ENCODE measurements at places on chromosomes 1 and 21.
A peak's percentile ranks its signal among the peaks of the same experiment; 100 is the strongest.

GRCh38 chr1:46341222-46342083 is 846 bp downstream of the NSUN4 start:
- no peak for DNase-seq

GRCh38 chr1:239228451-239228850 is 157.9 kb upstream of the CHRM3 start:
- DNase-seq, result no peak

GRCh38 chr21:44817914-44818639 is at the start of gene SUMO3:
Gene SUMO3, minus strand, starts transcription at chr21:44818062. Its CDS starts 94 bp downstream, at chr21:44817968.
- DNase-seq, result peak; percentile 94

DNA sequence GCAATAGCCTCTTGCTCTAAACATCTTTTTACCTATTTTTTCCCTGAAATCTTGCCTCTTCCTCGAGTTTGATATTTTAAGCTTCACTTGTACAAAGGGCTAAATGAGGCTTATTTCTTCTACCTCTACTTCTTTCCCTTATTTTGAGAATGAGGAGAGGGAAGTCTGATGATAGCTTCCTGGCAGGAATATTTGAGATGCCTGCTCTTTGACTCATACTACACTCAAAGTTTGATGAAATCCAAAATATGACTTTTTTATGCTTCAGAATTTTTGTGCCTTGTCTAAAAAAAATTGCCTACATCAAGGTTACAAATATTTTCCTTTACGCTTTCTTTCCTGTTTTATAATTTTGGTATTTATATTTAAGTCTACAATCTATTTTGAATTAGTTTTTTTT is 624.4 kb upstream of the PLXNA2 start:
- DNase-seq, result no peak

DNA sequence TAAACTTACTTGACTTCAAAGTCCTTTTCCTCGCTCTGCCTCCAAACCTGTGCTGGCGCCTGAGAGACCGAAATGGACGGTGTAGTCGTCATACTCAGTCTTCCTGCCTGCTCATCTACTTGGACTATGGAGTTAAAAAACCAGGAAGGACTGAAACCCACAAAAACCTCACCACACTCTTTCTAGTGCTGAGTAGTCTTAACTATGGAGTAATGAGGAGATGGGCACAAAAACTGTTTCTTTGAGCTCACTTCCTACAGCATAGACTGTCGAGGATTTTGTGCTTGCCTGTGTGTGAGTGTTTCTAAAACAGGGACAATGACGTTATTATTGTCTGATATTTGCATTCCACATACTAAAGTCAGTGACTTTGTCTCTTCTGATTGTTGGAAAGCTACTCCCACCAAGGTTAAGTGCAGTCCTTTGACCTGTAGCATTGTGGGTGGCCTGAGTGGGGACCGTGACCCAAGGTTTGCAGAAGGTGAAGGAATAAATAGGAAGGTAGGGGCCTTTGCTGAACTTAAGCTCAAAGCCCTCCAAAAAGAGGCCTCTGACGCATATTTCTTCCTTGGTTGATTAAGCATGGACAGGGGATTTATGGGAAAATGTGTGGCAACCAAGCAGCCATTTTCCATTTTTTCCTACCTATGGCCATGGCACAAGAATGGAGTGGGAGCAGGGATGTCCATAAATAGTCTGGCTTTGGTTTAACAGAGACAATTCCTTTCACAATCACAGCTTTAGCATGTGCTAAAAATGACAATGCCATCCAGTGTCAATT is 109.6 kb downstream of the ZBTB18 start:
- no peak for DNase-seq

- DNase-seq, result no peak
These were observed 10.1 kb downstream of the JMJD4 start for GRCh38 chr1:227725046-227725445.

- no peak for DNase-seq
These were observed 756.0 kb upstream of the ADGRL2 start for GRCh38 chr1:81044708-81045107.

- DNase-seq, result no peak
These were observed 82.6 kb downstream of the TOMM20 start for GRCh38 chr1:235045921-235046601.

GRCh38 chr1:176122282-176122681 is 84.8 kb downstream of the COP1 start:
- no peak for DNase-seq

DNA sequence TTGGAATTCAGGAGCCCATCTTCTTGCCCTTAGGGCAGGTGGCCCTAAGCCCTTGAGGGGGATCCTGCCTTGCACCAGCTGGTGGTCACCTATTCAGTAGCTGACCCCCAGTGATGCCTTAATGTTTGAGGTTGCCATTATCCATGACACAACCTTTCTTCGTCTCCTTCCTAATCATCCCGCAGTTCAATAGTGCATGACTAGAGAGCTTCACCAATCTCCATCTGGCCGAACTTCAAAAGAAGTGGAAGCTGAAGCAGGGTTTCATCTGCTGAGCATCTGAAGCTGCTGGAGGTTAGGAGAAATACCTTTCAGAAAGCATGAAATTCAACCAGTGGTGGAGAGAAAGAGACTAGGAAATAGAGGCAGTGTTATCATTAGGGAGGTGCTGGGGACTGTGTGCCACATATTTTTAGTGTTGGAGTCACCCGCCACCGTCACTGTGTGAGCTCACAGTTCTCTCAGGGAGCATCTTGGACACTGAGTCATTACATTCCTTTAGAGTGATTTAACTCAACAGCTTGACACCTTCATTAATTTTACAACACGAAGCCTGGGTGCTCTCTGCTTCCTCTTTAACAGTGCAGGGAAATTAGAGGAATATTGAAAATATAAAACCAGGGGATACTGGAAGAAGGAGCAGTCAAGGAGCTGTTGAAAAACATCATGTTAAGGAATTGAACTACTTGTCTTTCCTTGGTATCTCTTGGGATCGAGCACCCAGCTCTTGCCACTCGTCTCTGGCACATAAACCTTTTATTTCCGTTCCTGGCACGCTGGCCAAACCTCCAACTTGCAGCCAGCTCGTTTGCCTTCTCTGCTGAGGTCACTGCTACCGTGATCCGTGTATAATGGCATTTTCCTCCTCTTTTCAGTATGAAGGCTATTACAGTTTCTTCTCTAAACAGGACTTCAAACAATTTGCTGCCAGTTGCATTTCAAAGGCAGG is 53.6 kb downstream of the PEX14 start:
- DNase-seq, result peak; percentile 57

DNA sequence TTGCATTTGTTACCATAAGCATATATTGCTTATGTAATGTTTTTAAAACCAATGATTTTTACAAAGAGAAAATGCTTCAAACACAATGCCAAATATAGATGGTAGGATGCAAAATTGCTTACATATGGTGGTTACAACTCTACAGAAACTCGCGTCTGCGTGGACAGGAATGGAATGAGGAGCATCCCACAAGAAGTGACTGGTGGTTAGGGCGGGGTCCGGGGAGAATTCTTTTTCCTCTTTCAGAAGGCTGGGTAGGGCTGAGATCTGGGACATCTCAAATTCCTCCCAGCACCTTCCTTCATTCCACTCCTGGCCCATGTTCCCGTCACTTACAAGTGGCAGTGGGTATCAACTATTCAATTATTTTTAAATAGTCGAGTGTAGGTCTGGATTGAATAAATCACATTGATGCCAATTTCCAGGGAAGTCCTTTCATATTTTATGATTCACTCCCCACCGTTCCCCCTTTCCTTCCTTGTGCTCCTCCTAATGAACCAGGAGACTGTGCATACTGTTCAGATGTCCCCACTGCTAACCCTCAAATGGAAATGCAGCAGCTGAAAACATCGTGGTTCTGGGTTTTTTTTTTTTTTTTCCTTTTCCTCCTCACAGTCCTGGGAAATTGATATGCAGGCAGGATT is 174.5 kb upstream of the POU3F1 start:
- no peak for DNase-seq

DNA sequence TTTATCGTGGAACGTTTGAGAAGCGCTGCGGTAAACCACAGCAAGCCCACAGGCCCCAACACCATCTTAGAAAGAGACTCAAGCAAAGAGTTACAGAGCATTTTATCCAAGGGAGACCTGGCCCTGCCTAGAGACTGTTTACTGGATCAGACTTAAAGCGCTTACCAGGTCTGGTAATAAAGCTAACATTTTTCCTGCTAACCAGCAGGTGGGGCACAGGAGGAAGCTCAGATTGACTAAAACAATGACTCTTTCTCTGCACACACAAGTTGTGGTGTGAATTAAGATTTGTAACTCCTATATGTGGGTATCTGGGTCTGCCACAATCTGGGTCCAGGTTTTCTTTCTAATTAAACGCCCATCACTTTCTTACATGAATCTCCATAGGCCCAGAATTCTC is 136.5 kb upstream of the ETS2 start:
- no peak for DNase-seq

DNA sequence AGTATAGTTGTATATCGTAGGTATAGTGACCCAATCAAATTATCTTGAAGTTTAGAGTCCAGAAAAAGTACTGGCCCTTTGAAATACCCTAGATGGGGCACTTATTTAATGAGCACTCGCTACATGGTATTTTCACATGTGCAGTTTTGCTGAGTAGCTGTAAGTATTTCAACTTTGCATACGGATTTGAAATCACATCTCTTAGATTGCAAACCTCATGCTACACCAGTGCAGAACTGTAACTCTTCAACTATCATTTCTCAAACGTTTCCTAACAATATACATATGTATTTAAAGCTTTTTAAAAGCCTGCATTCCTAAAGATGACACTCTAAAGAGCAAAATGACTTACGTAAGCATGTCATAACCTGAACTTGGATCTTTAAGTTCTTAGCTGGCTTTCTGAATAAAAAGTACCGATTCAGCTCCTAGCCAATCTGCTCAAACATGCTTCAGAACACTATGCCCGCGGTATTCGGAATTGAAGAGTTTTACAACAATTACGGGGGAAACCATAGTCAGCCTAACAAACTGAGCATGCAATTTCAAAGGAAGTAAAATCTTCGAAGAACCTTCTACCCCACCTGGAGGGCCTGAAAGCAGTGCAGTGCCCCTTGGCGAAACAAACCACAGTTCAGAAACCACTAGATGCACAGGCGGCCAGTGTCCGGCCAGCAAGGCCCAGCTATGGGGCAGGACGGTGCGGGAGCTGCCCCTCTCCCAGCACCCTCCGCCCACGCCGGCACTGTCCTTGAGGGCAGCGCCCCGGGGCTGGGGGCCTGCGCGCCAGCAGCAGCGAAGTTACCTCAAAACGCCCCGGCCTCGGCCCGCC is 863 bp downstream of the FH start:
- no peak for DNase-seq

- DNase-seq, result no peak
These were observed 74.6 kb downstream of the RBM11 start for GRCh38 chr21:14290576-14290975.

GRCh38 chr1:43271186-43272118 is 1.7 kb downstream of the TMEM125 start:
- DNase-seq, result no peak

GRCh38 chr1:91529856-91530255 is 29.2 kb downstream of the CDC7 start:
- DNase-seq, result no peak

DNA sequence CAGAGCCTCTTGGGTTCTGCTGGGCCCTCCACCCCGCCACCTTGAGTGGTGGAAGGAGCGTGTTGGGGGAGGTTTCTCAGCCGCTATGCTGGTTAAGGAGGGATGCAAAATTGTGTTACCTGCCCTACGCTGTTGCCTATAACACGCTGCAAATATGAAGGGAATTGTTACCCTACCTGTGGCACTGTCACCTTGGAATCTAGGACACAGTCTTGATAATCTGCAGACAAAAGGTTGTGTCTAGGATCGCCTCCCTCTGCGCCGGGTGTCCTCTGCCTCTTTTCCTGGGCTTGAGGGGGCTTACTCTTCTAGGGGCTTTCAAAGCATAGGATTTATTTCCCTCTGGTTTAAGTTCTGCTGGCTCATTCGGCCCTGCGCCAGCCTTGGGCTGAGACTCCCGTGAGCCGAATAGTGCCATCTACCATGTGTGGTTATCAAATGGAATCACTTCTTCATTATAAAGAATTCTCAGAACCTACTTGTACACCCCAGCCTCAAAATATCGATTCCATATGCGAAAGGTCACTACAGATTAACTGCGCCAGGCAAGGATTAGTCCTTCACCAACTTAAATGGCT is 697 bp downstream of the SLC22A15 start:
- no peak for DNase-seq

GRCh38 chr1:35175602-35176001 is 17.3 kb downstream of the SFPQ start:
- no peak for DNase-seq

DNA sequence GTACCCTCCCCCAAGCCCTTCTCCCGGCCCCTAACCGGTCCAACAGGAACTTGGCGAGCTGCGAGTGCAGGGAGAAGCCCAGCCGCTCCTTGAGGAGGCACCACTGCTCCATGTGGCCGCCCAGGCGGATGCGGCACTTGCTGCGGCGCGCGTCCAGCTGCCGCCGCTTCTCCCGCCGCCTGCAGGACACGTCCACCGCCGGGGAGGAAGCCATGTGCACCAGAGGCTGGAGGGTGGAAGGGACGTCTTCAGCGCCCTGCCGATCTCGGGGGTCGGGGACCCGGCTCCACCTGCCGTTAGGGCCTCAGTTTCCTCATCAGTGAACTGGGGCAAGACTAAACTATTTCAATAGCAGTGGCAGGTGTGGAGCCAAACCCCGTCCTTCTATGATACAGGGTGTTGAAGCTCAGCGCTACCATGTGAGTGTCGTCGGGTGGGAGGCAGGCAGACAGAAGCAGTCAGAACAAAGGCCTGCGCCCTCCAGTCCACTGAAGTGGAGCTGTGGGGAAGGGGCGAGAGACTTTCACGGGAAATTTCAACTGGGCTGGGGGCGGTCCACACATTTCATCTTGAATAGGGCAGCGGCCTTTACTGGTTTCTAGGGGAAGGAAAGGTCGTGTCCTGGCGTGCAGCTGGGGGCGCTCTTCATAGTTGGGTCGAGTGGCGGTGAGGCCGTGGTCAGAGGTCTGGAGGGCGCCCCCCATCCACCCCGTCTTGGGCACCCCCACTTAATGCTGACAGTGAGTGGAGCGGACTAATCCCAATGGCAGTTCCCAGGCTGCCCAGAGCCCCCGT is 592 bp downstream of the ZNF692 start:
- peak; percentile 90 for DNase-seq

- no peak for DNase-seq
These were observed 55.6 kb upstream of the MYOCOS start for GRCh38 chr1:171566467-171566866.

DNA sequence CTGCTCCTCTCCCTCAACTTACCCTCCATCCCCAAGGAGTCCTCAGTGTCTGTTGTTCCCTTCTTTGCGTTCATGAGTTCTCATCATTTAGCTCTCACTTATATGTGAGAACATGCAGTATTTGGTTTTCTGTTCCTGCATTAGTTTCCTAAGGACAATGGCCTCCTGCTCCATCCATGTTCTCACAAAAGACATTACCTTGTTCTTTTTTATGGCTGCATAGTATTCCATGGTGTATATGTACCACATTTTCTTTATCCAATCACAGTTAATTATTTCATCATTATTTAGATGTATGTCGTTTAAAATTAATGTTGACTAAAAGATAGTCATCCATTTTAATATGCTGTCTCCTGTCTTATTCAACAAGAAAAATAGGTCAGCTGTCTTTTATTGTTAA is 134.1 kb downstream of the CRB1 start:
- DNase-seq, result no peak

GRCh38 chr1:3393024-3393986 is 61.2 kb upstream of the ARHGEF16 start:
- peak; percentile 84 for DNase-seq

Data from right cardiac atrium (tissue), 5 donors.